Articular chondrocyte of knee joint (primary cell): ENCODE measurements at places on chromosomes 11 and 22. TPM values are rescaled to one million over a fixed set of nuclear protein-coding genes. Genes with fewer than 3 reads are reported as not detected.

Gene OR8D1
- total RNA-seq: not detected in 2 replicates

Gene MMP8
- total RNA-seq: 0.22 TPM in 1 of 2 replicates, not detected in the other

Gene TSPAN32
- 1.4 and 3.5 TPM in 2 replicates for total RNA-seq

Gene GPHA2
- not detected in 2 replicates for total RNA-seq

Gene PANX3
- total RNA-seq: 0.22 TPM in 1 of 2 replicates, not detected in the other

Gene TREH
- not detected in 2 replicates for total RNA-seq

Gene BBOX1
- 0.11 TPM in 1 of 2 replicates, not detected in the other for total RNA-seq

Gene FLRT1
- total RNA-seq: under 0.01 and 0.11 TPM in 2 replicates

Gene WT1
- not detected in 2 replicates for total RNA-seq
